ENCODE measurements at places on chromosomes 13 and 19. TPM values are rescaled to one million over a fixed set of nuclear protein-coding genes. Genes with fewer than 3 reads are reported as not detected.

C1QTNF9 gene
- total RNA-seq = 0.26 TPM

DNA sequence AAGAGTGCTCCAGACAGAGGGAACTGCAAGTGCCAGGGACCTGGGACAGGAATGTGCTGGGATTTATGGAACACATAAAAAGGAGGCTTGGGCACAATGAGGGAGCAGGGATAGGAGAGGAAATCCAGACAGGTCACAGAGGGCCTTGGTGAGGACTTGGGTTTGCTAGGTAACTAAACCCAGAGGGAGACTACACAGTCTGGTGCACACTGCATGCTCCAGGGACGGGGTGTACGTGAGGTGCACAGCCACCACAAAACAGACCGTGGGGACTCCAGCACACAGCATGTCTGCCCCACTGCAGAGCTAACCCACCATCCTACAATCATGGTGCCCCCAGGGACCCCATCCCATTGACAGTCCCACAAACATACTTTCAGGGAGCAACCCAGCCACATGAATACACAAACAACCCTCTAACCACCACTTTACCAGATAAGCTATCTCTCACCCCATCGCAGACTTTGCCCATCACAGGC is 5.5 kb upstream of the ZFP36 start:
- no peak for DNase-seq

- DNase-seq = no peak
Measured at GRCh38 chr19:34229721-34230120, 24.6 kb upstream of the GARRE1 start.

DNA sequence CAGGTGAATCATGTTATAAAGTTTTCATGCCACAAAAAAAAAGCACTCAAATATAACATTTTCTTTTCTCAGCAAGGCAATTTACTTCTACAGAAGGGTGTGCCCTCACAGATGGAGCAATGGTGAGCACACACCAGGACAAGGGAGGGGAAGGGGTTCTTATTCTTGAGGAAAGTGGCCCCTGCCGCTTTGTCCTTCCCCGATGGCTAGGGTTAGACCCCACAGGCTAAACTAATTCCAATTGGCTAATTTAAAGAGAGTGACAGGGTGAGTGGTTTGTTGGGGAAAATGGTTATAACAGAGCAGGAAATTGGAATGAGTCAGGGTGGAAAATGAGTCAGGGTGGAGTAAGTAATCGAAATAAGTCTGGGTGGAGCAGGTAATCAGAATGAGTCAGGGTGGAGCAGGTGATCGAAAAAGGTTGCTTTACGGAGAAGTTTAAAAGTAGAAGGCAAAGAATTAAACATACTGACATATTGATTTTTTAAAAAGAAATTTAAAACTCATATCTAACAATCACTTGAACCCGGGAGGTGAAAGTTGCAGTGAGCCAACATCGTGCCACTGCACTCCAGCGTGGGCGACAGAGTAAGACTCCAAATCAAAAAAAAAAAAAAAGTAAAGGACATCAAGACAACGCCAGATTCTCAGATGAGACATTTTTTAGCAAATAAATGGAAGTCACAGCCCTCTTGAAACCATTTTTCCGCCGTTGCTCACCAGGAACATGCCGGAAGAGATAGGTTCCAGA is 813 bp downstream of the ZNF562 start:
- no peak for DNase-seq

DNA sequence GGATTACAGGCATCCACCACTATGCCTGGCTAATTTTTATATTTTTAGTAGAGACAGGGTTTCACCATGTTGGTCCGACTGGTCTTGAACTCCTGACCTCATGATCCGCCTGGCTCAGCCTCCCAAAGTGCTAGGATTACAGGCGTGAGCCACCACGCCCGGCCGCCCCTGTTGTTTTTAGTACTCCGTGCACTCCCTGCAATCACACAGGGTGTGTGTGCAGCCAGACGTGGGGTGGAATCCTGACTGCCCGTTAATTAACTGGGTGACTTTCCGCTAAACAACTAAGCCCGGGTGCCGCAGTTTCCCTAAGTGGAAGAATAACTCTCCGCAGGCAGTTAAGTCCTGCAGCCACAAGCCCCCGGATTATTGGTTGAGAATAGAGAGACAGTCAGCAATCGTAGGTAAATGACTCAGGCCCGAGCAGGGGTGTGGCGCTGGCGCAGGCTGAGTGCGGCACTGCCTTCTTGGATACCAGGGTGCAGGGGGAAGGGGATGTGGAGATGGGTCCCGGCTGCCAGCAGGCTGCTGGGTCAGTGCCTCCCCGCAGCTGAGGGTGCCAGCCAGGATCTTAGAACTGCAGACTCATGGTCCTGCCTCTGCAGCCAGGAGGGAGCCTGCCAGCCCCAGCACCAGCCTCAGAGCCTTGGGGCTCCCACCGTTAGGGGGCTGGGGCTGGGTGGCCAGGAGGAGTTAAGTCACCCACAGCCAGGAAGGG is 6.1 kb upstream of the FXYD3 start:
- no peak for DNase-seq

Data from ureter (tissue), 1 donor.